ENCODE measurements at places on chromosomes 12 and 14. TPM values are rescaled to one million over a fixed set of nuclear protein-coding genes. Genes with fewer than 3 reads are reported as not detected.

OTUB2 gene
- total RNA-seq, result 1.5 TPM

GRCh38 chr12:87246726-87247125, 782.5 kb downstream of the C12orf50 start:
- no peaks in the 10 kb centered on the region for H3K27me3 ChIP-seq
- H3K4me1 ChIP-seq, result no peaks in the 10 kb centered on the region
- DNase-seq, result no peak
- H3K36me3 ChIP-seq, result no peaks in the 10 kb centered on the region

HSPB8 gene
- 68.6 TPM for total RNA-seq

DNA sequence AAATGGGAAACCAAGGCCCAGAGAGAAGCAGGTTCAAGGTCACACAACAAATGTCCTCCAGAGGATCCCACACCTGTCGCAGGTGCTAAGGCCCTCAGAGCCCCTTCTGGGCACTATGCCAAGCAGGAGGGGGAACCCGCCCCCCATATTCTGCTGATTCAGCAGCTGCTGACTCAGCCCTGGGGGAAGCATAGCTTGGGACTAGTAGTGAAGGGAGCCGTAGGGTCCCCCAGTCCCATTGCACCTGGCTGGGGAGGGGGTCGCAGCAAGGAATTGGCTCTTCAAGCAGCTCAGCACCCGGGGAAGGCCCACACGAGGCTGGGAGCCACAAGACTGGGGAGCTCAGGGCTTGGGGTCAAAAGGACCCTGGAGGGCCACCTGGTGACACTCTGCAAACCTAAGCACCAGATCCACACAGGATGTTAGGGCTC, 1.0 kb downstream of the RASAL1 start:
- no peaks in the 10 kb centered on the region for H3K27me3 ChIP-seq
- peaks cover 9% of the 10 kb centered on the region for H3K4me1 ChIP-seq
- no peaks in the 10 kb centered on the region for H3K36me3 ChIP-seq
- no peak overlapping the region for H3K27ac ChIP-seq
- no peak for DNase-seq
- no peak overlapping the region for H3K4me3 ChIP-seq

ERP29 gene
- 134 TPM for total RNA-seq

DNA sequence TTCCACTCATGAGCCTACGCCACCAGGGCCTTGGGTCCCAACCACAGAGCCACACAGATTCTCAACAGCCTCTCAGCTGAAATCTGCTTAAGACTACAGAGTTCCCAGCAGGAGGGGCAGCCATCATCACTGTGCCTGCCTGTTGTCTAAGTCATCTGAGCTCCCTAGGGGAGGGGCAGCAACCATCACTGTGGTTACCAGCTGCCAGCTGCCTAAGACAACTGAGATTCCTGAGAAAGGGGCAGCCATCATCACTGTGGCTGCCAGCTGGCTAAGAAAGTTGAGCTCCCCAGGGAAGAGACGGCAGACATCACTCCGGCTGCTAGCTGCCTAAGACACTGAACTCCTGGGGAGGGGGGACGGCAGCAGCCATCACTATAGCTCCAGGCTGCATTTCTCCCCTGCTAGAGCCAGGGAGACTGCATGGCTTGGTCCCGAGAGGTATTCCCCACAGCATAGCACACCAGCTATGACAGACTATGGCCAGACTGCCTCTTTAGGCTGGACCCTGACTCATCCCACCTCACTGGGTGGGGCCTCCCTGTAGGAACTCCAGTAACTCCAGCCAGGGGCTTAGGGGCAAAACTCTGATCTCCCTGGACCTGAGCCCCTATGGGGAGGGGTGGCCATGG, 37.2 kb upstream of the C14orf132 start:
- no peaks in the 10 kb centered on the region for H3K4me1 ChIP-seq
- no peak overlapping the region for H3K4me3 ChIP-seq
- DNase-seq, result no peak
- H3K27me3 ChIP-seq, result peaks cover 40% of the 10 kb centered on the region
- H3K36me3 ChIP-seq, result no peaks in the 10 kb centered on the region

GTF2A1 gene
- total RNA-seq, result 28.8 TPM

BCAT1 gene
- total RNA-seq, result 74.7 TPM

Data from left lung (tissue), 14 donors.